Right forelimb (tissue), 1 donor: ENCODE measurements at places on chromosomes 4 and X.

GRCh38 chr4:124509151-124509550 lies 203.4 kb downstream of the ANKRD50 start:
- no peak for DNase-seq

- DNase-seq = no peak
Observed at GRCh38 chr4:145773581-145774234, 93.8 kb downstream of the C4orf51 start.

DNA sequence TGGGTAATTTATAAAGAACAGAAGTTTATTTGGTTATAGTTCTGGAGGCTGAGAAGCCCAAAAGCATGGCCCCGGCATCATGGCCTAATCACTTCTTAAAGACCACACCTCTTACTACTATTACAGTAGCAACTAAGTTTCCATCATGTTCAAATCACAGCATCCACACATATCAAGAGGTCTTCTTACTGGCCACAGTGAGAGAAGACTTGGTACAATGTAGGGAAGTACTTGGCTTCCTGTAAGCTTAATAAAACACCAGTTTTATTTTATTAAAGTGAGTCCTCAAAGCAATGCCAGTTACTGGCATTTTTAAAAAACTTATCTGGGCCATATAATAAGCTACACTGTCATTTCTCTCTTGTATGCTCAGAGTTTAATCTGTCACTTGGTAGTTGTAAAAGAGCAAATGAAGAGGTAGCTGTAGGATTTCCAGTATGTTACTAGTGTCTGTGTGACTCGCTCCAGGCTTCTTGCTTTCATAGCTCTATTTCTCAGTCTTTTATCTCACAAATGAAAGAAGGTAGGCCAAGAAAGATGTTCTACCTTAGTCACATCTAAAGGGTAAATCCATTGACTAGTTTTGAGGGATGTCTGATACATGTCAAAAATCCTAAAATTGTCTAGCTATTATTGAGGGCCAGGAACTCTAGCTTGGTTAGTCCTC lies 159.2 kb upstream of the CPEB2 start:
- no peak for DNase-seq

GRCh38 chrX:39714471-39714870 lies 383.3 kb downstream of the BCOR start:
- no peak for DNase-seq

DNA sequence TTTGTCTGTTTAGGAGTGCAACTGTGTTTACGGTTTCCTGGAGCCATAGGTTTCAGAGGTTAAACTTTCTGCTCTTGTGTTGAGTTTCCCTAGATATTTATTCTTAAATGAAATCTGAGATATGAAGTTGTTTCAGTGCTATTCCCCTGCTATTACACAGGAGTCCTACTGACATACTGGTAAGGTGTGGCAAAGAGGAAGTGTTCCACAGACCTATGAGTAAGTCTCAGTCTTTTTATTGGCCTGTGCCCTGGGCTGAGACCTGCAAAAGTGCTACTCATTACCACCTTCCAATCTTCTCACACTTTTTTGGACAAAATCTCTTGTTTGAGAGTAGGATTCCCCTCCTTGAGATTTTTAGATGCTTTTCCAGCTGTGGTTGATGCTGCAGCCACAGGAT lies 35.6 kb upstream of the MAGEA8 start:
- no peak for DNase-seq

DNA sequence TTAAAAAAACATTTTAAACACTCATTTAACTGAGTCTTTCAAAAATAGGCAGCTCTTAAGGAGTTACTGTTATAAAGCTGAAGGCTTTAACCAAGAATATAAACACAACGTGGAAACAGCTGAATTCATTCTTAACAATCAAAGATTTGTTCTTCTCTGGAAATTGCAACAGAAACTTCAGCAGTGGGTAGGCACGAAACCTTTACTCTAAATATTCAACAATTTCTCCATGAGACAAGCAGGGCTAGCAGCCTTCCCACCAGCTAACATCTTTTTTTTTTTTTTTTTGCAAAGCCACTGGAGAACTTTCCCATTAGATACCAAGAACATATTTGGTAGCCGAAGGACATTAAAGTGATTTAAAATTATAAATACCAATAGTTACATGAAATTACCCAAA lies 78.2 kb upstream of the PRSS48 start:
- no peak for DNase-seq

GRCh38 chr4:53221832-53222480 lies 143.9 kb downstream of the SCFD2 start:
- no peak for DNase-seq

GRCh38 chrX:69069876-69070275 lies 95.4 kb downstream of the PJA1 start:
- DNase-seq = no peak

- DNase-seq = no peak
Observed at GRCh38 chr4:122503214-122503613, 46.7 kb upstream of the IL2 start.

- no peak for DNase-seq
Observed at GRCh38 chr4:94298725-94299252, 43.8 kb downstream of the HPGDS start.

DNA sequence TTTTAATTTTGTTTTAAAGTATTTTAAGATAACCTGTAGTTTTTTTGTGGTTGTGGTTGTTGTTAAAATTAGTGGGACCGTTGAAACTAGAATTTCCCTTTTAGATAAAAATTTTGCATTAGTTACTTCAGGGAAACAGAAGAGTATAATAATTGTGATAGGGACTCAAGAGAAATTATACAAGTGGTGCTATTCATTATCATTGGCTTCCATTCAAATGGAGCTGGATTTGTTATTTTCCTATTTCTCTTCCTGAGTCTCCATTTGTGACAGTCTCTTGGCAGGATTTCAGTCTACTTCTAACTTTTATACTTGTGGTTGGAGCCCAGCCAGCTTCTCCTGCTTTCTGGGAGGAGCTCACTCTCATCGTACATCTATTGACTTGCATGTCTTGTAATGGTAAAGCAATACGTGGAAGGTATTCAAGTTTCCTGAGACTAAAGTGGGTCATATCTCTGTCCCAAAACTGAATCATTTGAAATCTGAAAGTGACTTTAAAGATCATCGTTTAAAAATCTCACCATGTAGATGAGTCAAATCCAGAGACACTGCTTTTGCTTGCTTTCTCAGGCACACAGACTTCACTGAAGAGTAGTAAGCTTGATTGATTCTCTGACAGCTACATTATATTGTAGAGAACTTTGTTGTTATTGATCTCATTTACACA lies 155.8 kb downstream of the RPA4 start:
- no peak for DNase-seq

GRCh38 chr4:39337841-39338240 lies 28.3 kb downstream of the RFC1 start:
- no peak for DNase-seq

- no peak for DNase-seq
Observed at GRCh38 chr4:39429476-39430334, 23.0 kb downstream of the KLB start.

DNA sequence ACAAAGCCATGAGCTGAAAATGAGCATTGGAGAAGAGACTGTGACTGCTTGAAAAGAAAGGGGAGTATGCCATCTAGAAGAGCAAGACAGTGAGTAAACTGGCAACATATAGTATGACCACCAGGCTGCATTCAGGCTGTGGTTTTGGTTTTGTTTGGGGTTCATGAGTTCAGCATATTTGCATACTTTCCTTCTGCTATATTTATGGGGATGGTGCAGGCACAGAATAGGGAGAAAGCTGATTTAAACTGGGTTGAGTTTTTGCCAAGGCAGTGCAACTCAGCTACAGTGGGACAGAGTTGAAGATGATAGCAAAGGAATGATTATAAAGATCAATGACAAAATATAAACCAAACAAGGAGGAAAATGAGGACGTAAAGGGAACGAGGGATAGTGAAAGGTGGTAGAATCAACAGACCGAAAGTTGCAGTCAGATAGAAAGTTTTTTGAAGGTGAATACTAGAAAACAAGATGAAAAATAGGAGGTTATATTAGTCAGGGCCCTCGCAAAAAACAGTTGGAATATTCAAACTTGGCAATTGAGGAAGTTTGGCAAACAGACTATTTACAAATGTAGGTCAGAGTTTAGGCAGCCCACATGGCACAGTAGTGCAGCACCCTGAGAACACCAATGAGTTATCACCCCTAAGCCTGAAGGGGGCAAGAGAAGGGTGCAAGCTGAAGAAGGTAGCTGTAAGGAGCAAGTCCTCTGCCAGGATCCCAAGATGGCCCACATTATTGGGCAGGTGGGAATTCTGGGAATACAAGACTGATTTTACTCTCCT lies 114.8 kb upstream of the MAP9 start:
- DNase-seq = no peak

DNA sequence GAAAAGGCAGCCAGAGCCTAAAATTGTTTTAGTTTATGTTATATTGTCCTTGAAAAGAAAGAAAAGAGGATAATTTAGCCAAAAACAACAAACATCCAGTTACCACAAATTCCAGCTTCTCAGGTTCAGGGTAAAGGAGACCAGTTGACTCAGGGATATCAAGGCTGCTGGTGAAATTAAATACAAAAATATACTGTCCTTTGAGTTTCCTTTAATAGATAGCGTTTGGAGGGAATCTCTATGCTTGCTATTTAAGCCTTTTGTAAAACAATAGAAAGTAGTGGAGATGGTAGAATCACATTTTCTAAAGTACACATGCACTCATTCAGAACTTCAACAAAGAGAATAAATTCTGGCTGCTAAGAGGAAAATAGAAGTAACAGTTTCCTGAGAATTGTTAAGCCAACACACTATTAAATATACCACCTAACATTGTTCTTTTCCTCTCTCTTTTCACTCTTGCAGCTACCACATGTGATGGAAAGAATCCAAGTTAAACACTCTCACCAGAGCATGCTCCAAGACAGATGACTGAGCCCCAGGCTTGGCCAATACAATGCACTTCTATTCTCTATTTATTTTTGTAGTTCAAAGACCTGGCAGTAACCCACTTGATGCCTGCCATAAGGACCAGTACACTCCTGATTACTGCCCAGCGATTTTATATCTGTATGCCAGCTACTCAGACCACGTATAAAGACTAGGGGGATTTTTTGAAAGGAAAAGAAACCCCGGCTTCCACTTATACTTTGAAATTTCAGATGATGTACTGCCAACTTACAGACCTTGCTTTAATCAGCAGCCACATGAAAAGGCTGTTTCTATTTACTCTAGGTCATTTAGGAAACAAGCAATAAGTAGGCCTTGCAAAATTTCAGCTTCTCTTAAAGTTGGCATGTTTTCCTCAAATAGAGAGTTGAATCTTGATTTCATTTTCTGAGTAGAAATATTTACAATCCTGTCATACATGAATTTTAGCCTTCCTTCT lies 756.9 kb downstream of the FAT4 start:
- no peak for DNase-seq

GRCh38 chrX:100685284-100685996 lies 41.4 kb downstream of the SRPX2 start:
- DNase-seq = peak; percentile 62

GRCh38 chr4:184274286-184274951 lies 56.7 kb upstream of the ENPP6 start:
- no peak for DNase-seq

- no peak for DNase-seq
Observed at GRCh38 chr4:28639747-28640146, 1779.1 kb downstream of the STIM2 start.

GRCh38 chrX:18353931-18354368 lies 538 bp downstream of the SCML2 start:
- DNase-seq = peak; percentile 55

DNA sequence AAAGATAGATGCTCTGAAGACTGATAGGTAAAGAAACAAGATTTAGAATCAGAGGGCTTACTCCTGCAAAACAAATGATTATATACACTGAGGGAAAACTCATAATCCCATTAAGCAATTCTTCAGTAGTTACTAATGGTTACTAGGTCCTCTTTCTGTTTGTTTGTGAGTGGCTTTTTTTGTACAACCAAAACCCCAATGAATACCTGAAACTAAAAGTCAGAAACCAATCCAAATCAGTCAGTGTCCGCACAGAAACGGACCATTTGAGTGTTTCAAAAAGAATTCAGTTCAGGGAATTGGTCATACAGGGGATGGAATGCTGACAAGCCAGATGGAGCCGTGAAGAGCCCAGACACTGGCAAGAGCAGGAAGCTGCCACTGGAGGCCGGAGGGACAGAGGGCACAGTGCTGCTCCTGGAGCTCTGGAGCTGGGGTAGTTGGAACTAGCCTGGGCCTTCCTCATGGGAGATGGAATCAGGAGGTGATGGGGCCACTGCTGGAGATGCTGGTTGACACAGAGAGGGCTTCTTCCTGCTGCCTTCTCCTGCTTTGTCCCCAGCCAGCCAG lies 31.9 kb downstream of the SETD7 start:
- DNase-seq = no peak

GRCh38 chr4:7332216-7333023 lies 102.3 kb downstream of the PSAPL1 start:
- no peak for DNase-seq

- DNase-seq = no peak
Observed at GRCh38 chr4:156252358-156252921, 298.8 kb upstream of the CTSO start.

DNA sequence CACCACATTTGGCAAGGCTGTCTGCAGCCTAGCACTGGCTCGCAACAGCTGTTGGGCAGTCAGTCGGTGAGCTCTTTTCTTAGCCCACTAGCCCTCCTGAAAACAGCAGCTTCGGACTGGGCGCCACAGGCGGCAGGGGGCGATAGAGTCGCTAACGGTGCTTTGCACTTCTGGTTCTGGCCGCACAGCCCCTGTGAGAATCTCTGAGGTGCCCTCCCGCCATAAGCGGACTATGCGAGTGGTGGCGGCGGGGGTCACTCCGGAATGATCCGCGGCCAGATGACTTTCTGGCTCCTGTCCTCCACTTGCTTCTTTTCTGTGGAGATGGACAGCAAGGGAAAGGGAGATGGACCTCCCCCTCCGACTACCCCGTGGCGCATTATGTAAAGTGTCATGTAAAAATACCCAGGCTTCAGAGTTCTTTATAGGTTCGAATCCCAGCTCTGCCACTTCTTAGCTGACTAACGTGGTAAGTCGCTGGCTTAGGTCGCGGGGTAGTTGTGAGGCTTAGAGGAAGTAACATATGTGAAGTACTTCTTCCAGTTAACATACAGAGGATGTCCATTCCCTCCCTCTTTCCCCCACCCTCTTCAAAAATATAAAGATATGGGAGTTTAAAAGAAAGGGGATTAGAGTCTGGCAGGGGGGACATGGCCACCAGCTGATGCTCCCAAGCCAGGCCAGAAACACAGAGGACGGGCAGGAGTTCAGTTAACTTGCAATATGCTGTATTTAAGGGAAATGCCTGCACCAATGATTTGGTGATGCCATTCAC lies 11.0 kb downstream of the ARHGAP36 start:
- no peak for DNase-seq
